ENCODE measurements at places on chromosomes 13 and 19.

DNA sequence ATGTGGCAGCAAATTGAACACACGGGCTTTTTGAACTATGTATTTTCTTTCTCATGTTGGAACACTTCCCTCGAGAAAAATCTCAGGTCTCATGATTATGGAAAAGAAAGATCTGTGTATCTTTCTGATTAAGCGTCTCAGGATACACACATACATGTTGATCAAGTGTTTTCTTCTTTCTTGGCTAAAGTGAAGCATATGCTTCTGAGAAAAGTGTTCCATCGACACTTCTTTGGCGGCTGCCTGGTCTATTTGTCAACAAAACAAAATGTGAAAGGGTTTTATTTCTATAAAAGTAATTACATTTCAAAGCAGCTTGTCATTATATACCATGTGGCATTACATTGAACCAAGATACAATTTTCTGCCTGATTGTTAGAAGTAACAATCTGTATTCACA is 157.5 kb downstream of the DLEU7 start:
- DNase-seq = no peak

GRCh38 chr13:31052478-31052877 is 109.2 kb downstream of the HSPH1 start:
- DNase-seq = no peak

GRCh38 chr13:59534806-59535205 is 628.9 kb downstream of the DIAPH3 start:
- no peak for DNase-seq

DNA sequence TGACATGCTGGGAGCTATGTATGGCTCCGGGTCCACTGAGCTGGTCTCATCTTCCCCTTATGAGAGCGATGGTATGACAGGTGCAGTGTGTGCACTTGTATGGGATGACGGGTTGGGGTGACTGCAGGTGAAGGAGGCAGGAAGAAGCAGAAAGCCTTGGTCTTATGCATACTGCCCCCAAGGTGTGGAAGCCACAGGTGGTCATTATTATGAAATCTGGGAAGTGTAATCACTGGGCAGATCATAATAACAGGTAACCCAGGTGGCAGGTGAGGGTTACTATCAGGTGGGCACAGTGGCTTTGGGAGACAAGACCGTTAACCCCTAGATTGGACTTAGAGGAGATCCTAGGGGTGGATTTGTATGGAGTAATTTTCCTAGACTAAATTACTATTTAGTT is 118.0 kb downstream of the RFC3 start:
- DNase-seq = no peak

DNA sequence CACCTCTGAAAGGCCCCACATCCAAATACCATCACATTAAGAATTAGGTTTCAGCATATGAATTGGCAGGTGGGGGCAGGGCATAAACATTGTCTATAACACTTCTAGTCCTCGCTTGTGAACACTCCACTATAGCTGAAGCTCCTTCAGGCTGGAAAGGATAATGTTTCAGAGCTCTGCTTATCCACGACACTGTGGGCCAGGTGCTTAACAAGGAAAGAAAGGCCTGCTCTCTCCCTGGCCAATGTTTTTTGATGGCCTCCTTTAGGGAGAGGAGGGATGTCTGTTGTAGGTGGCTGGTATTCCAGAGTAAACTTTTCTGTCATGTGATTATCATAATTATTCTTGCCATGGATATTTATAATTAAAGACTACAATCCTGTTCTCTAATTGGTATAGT is 86.4 kb downstream of the CCNA1 start:
- no peak for DNase-seq

DNA sequence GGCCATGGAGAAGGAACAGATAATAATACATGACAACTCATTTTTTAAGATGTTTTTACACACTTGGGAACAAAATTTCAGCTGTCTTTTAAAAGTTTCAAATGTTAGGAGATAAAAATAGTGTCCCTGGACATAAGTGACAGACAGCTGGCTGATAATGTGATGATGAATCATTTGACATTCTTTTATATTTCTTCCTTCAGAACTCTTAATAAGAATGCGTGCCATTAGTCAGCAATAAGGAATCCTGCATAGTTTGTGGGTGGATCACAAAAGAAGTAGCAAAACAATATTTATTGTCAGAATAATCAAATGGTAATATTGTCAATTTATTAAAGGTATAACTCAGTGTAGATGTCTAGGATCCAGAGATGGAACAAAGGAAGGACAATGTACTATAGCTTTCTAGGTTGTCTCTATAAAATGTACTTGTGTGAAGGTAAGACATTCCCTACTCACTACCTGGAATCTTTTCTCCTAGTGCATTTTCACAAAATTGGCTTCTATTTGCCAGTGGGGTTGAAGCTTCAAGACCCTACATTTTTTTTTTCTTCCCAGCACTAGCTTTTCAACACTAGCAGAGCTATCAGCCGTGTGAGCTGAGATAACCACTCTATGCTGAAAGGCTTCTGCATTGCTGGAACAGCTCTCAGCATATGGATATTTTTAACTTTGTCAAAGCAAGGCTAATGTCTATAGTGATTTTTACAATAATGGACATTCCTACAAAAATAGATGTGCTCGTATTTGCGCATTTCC is 175.6 kb upstream of the SLITRK6 start:
- DNase-seq = no peak

GRCh38 chr19:13849991-13850909 is 26.7 kb upstream of the NANOS3 start:
- DNase-seq = peak; percentile 89

DNA sequence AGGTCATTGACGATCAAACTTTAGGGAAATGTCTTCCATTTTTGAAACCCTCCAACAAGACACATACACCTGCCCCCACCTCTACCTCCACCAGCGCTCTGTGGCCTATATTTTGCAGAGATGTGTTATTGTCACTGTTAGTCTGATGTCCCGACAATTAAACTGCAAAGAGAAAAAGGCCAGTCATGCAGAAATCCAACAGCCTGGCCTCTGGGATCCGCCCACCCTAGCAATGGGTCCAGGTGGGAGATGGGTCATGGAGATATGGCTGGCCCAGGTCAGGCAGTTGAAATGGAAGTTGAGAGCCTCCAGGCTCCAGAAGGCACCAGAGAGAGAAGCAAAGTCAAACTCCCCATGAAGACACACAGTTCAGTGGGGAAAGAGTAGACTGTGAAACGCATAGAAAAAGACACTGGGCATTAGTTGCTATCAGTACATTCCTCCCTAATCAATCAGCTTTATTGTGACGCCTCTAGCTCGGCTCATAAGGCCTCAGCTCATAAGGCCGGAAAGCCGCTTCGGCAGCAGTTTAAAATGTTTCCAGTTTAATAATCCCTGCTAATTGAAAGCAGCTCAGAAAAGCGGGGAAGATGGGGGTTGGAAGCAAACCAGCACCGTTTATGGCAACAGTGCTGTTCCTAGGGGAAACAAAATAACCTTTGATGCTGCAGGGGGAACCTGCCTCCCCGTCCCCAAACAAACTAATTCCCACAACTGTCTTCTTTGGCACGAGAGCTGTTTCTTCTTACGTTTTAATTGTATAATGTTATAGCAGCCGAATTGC is 239.7 kb upstream of the ZNF507 start:
- no peak for DNase-seq

GRCh38 chr13:95181586-95181985 is 119.7 kb downstream of the ABCC4 start:
- no peak for DNase-seq

GRCh38 chr19:7748756-7749155 is 1.4 kb upstream of the CD209 start:
- DNase-seq = no peak

- DNase-seq = peak; percentile 87
Observed at GRCh38 chr19:55228403-55229031, at the start of gene TMEM86B. Gene TMEM86B (minus strand): TSS chr19:55228763. CDS start chr19:55228741, 22 bp downstream.

DNA sequence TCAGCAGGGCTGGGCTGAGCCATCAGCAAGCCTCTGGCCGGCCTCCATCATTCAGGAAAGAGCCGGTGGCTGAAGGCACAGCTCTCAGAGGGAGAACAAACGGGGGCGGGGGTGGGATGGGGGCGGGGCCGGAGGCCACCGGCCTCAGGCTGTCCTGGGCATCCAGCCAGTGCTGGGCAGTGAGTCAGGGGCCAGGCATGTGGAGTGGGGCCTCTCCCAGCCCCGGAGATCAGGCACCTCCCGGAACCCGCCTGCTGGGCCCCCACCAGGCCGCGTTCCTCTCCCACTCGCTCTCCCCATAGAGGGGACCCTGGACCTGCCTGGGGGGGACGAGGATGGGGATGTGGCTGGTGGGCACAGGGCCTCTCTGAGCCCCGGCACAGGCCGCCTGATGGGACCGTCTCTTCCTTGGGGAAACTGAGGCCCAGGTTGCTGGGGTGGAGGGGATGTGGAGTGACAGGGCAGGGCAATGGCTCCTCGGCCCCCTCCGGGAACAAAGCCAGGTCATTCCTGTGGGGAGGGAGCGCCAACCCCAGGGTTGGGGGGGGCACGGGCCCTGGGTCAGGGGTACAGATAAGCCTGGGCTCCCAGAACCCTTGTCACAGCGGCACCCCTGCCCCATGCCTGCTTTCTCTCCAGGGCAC is 12.9 kb downstream of the SPC24 start:
- DNase-seq = peak; percentile 87

- peak; percentile 67 for DNase-seq
Observed at GRCh38 chr13:35354285-35354684, 122.2 kb downstream of the MAB21L1 start.

DNA sequence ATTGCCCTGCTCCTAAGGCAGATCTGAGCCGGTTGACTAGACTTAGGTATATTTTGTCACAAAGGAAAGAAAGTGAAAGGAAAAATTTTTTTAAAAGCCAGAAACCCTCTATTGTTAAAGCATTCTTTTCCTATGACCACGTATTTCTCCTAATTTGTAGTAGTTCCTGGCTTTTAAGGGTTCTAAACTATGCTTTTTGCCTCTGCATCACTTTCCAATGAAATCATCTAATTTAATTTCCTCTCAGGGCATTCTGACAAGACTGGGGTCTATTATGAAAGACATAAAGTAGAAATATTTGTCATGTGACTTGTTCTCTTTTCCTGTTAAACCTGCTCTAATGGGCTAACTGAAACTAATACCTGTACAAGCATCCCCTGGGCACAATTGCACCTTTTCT is 233.0 kb upstream of the PRR20A start:
- no peak for DNase-seq

GRCh38 chr13:66977161-66977560 is 253.0 kb downstream of the PCDH9 start:
- no peak for DNase-seq

DNA sequence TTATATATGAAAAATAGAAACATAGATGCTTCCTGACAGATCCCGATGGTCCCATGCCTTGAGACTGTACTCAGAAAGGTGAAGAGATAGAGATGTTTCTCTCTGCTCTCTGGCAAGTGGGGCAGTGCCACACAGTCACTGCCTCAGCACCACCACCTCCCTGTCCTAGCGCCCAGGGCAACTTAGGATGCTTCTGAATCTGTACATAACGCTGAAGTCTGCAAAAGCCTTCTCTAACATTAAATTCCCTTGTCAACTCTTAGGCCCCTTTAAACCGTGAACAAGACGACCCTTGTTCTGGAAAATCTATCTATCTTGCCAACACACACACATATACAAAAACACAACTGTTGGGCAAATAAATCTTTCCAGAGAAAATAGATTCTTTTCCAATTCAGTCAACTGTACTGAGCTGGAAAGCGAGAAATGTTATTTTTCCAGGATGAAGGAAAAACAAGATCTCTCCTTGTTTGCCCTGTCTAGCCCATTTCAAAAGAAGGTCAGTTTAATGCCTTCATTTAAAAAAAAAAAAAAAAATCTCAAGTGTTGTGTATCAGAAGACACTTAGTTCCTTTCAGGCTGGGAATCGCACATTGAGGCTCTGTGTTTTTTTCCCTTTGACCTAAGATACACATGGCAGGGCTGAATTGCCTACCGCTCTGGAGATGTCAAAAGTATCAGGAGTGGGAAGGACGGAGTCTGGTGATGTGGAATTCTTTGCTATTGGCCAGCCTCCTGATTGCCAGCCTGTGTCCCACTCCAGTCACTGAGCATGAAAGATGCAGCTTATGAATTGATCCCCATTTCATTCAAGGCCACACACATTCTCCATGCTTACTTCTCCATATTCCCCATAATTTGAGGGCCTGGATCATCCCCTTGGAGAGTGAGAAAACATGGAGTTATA is 241.4 kb downstream of the LACC1 start:
- DNase-seq = no peak

DNA sequence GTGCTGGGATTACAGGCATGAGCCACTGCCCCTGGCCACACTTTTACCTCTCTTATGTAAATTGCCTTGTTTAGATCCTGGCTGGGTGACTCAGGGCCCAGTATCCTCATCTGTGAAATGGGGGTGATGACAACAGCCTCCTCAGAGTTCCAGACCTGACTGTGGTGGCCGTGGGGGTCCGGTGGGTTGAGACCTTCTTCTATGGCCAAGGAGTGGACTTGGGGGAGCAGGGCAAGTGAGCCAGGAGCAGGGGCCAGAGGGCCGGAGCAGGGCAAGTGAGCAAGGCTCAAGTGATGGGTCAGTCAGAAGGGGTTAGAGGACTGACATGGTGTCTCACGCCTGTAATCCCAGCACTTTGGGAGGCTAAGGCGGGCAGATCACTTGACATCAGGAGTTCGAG is 28.7 kb upstream of the ADGRE5 start:
- DNase-seq = no peak

- peak; percentile 4 for DNase-seq
Observed at GRCh38 chr13:82165396-82166174, 1716.7 kb downstream of the SLITRK1 start.

DNA sequence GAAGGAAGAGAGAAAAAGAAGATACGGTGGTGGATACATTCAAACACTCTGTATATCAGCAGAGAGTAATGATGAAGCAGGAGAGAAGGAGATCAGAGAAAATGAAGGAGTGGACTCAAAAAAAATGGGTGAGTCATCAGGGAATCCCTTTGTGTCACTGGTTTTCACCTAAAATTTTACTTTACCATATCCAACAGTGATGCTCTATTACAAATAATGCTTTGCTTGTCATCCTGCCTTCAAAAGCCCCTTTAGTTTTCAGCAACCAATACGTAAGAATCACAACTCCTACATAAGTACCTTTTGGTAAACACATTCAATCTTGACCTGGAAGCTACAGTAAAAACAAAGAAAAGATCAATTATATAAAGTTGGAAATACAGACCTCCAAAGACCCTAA is 88.8 kb downstream of the ENOX1 start:
- DNase-seq = no peak

All from large intestine (tissue), 12 donors.